ENCODE measurements at places on chromosomes 16 and 17. TPM values are rescaled to one million over a fixed set of nuclear protein-coding genes. Genes with fewer than 3 reads are reported as not detected.

CLEC19A gene
- total RNA-seq: not detected

- DNase-seq: peak; percentile 78
Observed at GRCh38 chr17:47946929-47947397, 5.6 kb downstream of the PNPO start.

DNA sequence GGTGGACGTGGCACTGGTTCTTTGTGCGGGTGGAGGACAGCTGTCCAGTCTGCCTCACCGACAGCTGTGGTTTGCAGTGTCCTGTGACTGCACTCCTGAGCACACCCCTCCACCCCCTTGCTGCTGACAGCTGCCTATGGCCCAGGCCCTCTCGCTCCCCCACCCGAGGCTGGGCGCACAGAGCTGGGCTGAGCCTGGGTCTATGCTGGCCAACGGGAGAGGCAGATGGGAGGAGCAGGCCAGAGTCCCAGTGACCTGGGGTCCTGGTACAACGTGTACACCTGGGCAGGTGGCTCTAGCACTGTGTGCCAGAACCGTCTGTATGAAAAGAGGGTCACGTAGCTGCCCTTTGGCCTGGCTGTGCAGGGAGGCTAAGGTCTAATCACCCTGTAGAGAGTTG, 30.5 kb downstream of the BAIAP2 start:
- no peak for DNase-seq

GRCh38 chr17:70934835-70935234, 765.5 kb downstream of the KCNJ2 start:
- DNase-seq: no peak

GRCh38 chr17:63311416-63311937, 134.6 kb downstream of the CYB561 start:
- DNase-seq: no peak

DNA sequence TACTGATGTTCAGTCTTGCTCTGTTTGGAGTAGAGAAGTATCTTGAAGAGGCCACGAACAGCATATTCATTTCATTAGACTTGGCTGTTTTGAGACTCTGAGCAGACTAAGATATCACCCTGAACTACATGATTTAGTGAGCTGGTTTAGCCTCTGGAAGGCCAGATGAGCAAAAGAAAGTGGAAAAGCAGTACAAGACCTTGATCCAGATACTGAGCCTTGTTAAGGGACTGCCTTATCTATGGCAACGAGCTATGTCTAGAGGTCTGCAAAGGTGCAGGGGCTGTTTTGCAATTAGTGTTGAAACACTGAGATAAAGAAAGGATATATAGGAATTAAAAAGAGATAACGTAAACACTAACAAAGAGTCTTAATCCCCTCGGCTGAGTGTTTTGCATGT, 231.4 kb downstream of the IRX3 start:
- no peak for DNase-seq

DNA sequence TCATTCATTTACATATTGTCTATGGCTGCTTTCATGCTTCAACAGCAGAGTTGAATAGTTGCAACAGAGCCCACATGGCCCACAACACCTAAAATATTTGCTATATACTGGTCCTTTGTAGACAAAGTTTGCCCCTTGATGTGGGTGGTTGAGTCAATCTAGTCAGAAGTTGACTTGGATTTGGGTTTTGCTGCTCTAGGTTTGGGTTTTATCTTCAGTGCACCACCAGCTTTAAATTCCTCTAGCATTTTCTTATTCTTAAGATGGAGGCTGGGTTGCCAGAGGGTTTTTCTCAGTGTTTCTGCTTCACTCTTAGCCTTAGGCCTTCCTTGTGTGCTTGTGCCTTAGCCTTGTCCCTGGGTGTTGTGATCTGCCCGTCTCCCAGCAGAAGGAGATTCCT, 51.0 kb downstream of the CCDC182 start:
- no peak for DNase-seq

GRCh38 chr17:78041386-78042179, 83.1 kb downstream of the TNRC6C start:
- peak; percentile 32 for DNase-seq
